ENCODE measurements at places on chromosomes 3 and 15. TPM values are rescaled to one million over a fixed set of nuclear protein-coding genes. Genes with fewer than 3 reads are reported as not detected.

NOX5 gene
- 0.23 TPM for total RNA-seq

INAFM2 gene
- total RNA-seq = 10.6 TPM

ATP10A gene
- total RNA-seq = 1.8 TPM

C2CD4A gene
- total RNA-seq = under 0.01 TPM

FRMD5 gene
- 27.9 TPM for total RNA-seq

FANCD2OS gene
- total RNA-seq = not detected

C3orf85 gene
- not detected for total RNA-seq

MBNL1 gene
- 76.4 TPM for total RNA-seq

RLBP1 gene
- total RNA-seq = 0.69 TPM

ZKSCAN7 gene
- total RNA-seq = 18.2 TPM

TIMP4 gene
- total RNA-seq = 11.1 TPM

RHO gene
- total RNA-seq = not detected

All from diencephalon (tissue), 1 donor.